Esophagus squamous epithelium (tissue), 5 donors: ENCODE measurements at places on chromosomes 5 and 9.

DNA sequence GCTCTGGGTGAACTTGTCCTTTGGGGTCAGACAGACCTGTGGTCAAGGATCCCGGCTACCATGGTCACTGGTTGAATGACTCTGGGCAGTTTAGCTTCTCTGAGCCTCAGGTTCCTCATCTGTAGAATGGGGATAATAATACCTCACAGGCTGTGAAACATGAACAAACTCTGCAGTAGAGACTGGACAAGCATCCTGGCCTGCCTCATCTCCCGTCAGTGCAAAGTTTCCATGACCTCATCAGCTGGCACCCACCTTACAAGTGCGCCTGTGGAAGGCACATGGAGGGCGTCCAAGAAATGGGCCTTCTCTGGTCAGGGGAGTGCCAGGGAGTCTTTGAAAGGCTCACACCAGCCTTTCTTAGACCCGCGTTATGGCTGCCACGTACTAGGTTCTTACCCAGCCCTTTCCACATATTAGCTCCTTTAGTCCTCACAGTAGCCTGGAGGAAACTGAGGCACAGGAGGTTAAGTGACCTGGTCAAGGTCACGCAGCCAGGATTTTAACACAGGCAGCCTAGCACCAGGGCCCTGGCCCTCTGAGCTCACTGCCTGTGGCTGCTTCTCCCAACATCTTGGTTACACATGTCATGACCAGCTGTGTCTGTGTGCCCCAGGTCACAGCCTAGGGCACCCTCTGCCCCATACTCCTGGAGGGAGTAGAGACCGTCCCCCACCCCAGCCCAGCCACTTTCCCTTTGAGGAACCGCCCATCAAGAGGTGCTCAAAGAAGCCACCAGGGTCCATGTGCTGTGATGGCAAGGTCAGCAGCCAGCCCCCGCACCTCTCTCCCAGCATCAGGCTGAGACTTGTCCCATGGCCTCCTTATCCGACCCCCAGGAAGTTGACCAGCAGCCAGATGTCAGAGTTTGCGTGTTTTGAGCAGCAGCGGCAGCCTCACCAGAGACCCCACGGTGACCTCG, 39.4 kb upstream of the RPL26L1 start:
- DNase-seq: no peak

GRCh38 chr5:77208507-77209163, 1.8 kb upstream of the PDE8B start:
- DNase-seq: no peak

GRCh38 chr9:123419091-123419490, 63.1 kb downstream of the CRB2 start:
- no peak for DNase-seq

DNA sequence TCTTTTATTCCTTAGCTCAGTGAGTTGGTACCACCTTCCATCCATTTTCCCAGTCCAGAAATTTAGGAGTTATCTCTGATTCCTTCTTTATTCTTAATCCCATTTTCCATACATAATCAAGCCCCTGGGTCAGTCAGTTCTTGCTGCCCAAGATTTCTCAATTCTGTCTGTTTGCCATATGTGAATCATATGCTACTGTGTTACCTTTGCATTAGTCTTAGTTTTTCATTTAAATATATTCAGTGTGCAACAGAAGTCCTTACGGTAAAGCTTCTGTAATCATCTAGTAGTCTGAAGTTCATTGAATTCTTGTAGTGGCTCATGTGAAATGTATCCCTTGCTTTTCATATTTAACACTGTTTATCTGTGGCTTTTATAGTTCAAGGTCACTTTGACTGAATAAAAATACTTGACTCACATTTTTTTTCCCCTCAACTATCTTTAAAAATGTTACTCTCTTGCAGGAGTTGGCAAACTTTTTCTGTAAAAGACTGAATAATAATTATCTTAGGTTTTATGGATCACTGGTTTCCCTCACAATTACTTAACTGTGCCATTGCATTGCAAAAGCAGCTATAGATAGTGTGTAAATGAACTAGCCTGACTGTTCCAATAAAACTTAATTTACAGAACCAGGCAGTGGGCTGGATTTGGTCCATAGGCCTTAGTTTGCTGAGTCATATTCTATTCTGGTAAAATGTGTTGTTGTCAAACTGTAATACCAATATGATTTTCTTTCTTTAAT, 6.9 kb downstream of the KIAA1958 start:
- DNase-seq: no peak

- DNase-seq: no peak
Measured at GRCh38 chr9:128316421-128316820, 5.8 kb downstream of the TRUB2 start.

DNA sequence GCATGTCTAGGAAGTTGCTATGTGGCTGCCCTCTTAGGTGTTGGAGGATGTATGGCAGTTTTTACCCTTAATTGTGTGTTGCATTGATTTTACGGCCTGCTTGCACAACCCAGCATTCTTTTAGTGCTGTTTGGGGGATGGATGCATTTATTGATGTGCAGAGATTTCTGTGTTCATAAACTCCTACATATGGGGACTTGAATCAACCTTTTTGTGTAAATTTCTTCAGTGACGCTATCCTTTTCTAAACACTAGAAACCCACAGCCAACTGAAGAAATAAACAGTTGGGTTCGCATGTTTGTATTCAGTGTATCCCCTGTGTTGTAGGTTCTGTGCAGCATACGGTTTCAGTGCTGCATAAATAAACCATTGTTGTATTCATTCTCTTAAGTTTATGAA, 263.7 kb downstream of the RASEF start:
- no peak for DNase-seq

DNA sequence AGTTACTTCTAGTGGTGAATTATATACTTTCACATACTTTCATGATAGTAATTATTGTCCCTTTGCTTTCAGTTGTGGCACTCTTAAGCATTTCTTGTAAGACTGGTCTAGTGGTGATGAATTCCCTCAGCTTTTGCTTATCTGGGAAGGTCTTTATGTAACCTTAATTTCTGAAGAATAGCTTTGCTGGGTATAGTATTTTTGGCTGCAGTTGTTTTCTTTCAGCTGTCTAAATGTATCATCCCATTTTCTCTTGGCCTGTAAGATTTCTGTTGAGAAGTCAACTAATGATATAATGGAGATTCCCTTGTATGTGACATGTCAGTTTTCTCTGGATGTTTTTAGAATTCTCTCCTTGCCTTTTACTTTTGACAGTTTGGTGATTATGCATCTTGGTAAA, 41.0 kb downstream of the TMEM38B start:
- DNase-seq: no peak

GRCh38 chr5:100452126-100452525, 83.0 kb upstream of the FAM174A start:
- no peak for DNase-seq

DNA sequence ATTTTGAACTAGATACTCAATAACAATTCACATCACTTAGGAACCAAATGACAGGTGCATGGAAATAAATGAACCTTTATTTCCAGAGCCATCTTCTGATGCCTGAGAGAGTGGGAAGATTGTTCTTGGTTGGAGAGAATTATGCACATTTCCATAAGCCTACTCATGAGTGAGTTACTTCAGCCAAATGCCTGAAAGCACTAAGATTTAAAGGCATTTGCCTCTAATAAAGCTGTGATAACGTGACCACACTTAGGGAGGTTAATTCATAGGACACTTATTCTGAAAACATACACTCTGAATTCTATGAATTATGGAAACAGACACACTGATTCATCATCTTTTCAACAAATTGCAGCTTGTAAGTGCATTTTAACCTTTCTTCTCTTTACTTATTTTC, 40.0 kb downstream of the KCTD16 start:
- DNase-seq: no peak
